ENCODE measurements at places on chromosomes 2 and 18. TPM values are rescaled to one million over a fixed set of nuclear protein-coding genes. Genes with fewer than 3 reads are reported as not detected.

ALPG gene
- total RNA-seq: not detected

ANKAR gene
- 7.9 TPM for total RNA-seq

KRTCAP3 gene
- not detected for total RNA-seq

TMEM169 gene
- total RNA-seq: 0.48 TPM

SOCS6 gene
- 29.7 TPM for total RNA-seq

Measured in vein endothelial cell (primary cell).